ENCODE measurements at places on chromosomes 3 and 15. TPM values are rescaled to one million over a fixed set of nuclear protein-coding genes. Genes with fewer than 3 reads are reported as not detected.

C3orf49 gene
- not detected for total RNA-seq

GRCh38 chr3:129389572-129389937 is 38.9 kb downstream of the EFCAB12 start:
- H3K4me1 ChIP-seq = no peaks in the 10 kb centered on the region
- H3K4me3 ChIP-seq = no peak overlapping the region
- H3K36me3 ChIP-seq = no peaks in the 10 kb centered on the region
- H3K27ac ChIP-seq = no peak overlapping the region
- no peaks in the 10 kb centered on the region for H3K27me3 ChIP-seq
- no peak for DNase-seq

DNA sequence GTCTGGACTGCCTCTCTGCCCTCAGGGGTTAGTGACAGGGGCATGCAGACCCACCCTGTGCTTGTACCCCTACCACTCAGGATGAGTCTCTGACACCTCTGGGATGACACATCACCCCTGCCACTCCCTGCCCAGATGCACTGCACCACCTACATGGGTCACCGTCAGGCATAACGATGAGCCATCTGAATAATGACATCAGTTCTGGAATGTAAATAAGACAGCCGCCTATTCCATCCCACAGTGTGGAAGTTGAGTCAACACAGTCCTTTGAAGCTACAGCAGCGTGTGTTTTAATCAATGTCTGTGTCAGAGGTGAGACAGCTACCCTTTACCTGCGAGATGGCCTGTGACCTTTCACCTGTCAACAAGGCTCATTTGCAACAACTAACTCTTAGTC is 268.7 kb upstream of the ARRDC4 start:
- H3K4me1 ChIP-seq = no peaks in the 10 kb centered on the region
- H3K27ac ChIP-seq = no peak overlapping the region
- no peak for DNase-seq
- no peaks in the 10 kb centered on the region for H3K36me3 ChIP-seq

CYP8B1 gene
- total RNA-seq = not detected

DNA sequence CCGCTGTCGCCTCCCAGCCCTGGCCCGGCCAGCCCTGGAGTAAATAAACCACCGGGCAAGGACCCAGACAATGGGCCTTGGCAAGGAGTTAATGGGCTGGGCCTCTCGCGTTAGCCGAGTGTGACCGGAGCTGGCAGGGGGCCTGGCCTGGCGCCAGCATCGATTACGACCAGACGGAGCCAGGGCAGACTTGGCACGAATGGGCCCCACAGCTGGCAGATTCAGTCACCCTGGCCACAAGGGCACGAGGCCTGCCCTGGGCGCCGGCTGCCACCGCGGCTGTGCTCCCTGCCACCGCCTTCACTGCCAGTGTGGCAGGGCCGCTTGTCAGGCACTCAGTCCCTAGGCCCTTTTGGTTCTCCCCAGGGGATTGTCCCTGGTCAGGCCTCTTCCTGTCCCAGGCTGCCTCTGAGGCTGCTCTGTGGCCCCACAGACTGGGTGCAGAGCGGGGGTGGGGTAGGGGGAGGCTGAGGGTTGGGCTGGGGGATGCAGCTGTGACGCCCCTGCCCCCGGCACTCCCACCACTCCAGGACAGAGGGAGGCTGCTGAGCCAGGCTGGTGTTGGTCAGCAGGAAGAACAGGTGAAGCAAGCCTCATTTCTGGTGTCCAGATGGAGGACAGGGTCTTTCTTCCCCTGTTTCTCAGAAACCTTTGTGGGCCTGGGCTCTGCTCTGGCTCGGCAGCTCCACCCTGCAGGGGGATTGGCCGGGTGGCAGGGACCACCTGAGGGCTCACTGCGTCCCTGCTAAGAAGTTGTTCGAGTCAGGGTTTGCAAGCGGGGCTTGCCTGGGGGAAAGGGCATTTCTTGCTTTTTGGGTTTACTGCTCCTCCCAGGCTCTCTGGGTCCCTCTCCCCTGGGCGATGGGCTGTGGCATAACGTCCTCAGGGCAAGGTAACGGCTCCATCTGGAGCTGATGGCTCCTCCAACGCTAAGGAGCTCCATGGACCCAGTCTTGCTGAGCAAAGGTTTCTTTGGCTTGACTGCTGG is 30.5 kb upstream of the SRP14 start:
- H3K36me3 ChIP-seq = no peaks in the 10 kb centered on the region
- H3K4me3 ChIP-seq = no peak overlapping the region
- H3K4me1 ChIP-seq = peaks cover 48% of the 10 kb centered on the region
- DNase-seq = peak; percentile 100
- H3K27ac ChIP-seq = peak overlapping the region; percentile 91

- no peak for DNase-seq
- H3K36me3 ChIP-seq = no peaks in the 10 kb centered on the region
- no peaks in the 10 kb centered on the region for H3K27me3 ChIP-seq
- no peak overlapping the region for H3K27ac ChIP-seq
- H3K4me1 ChIP-seq = peaks cover 4% of the 10 kb centered on the region
These were observed 146.6 kb upstream of the PEX5L start for GRCh38 chr3:180183346-180183745.

DNA sequence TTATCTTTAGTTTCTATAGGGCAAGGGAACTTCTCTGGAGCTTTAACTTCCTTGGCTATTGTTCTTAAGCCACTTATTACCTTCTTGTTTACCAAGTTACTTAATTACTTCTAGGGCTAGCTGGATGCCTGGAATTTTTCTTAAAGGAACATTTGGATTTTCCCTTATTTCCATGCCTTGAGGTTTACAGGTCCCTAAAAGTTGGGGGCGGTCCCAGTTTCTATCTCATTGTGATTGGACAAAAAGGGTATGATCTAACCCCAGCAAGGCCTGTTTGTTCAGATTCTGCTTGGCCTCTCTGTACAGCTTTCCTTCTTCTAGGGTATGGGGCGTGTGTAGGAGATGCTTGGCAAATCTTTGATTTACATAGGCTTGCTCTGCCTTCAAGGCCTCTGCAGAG is 17.4 kb downstream of the PDHB start:
- H3K27me3 ChIP-seq = no peaks in the 10 kb centered on the region
- no peaks in the 10 kb centered on the region for H3K36me3 ChIP-seq
- DNase-seq = no peak
